Stimulated activated CD8-positive, alpha-beta memory T cell treated with anti-CD3 and anti-CD28 coated beads, Interleukin-15, amount 100 ng/mL, for 4 hours (primary cell): ENCODE measurements at places on chromosomes 13 and 19.

- DNase-seq = no peak
Observed at GRCh38 chr13:18943273-18943672, 238.4 kb downstream of the TUBA3C start.

- no peak for DNase-seq
Observed at GRCh38 chr19:517721-518597, 10.7 kb downstream of the TPGS1 start.

GRCh38 chr13:97999653-98000052, 46.2 kb downstream of the IPO5 start:
- no peak for DNase-seq

DNA sequence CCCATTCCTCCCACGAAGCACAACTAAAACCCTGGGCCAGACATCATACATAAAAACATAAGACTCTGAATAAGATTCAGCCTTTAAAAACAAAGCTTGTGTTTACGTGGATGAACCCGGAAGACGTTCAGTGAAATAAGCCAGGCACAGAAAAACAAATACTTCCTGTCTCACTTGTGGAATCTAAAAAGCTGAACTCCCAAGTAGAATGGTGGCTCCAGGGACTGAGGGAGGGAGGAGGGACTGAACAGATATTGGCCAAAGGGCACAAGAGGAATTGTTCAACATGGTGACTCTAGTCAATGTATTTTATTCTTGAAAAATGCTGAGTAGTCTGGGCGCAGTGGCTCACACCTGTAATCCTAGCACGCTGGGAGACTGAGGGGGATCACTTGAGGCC, 35.7 kb upstream of the TPM4 start:
- DNase-seq = no peak

- DNase-seq = no peak
Observed at GRCh38 chr13:37667702-37668101, 69.1 kb upstream of the POSTN start.

GRCh38 chr19:34454091-34454490, 25.9 kb downstream of the UBA2 start:
- DNase-seq = no peak

DNA sequence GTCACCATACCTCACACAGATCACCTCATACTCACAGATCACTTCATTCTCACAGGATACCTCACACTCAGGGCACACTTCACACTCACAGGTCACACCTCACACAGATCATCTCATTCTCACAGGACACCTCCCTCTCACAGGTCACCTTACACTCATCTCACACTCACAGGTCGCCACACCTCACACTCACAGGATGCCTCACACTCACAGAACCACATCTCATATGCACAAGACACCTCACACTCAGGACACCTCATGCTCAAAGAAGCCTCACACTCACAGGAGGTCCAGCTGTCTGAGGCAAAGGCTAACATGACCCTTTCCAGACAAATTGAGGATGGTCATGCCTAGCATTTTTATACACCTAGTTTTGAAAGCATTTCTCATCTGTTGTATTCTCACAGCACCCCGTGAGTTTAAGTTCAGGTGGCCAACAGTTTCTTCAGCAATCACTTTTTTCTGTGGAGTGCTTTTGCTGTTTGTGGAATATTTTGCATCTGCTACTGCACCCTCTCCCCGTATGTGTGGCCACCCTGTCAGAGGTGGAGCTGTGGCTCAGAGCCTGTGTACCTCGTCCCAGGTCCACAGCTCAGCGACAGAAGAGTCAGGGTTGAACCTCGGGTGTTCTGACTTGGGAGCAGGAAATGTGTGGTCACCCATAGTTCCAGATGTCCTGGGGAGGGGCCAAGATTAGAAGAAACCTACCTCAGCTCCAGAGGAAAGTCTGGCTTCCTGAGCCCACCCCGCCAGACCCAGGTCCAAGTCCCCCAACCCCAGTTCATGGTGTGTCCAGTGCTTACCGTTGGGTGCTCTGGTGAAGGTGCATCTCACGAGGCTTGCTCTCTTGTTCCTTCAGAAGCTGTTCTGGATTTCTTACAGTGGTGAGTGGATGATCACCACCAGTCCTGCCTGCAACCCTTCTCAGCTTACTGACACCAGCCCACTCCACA, 7.6 kb downstream of the F7 start:
- no peak for DNase-seq

GRCh38 chr13:112213467-112214255, 146.7 kb downstream of the SOX1 start:
- DNase-seq = no peak

DNA sequence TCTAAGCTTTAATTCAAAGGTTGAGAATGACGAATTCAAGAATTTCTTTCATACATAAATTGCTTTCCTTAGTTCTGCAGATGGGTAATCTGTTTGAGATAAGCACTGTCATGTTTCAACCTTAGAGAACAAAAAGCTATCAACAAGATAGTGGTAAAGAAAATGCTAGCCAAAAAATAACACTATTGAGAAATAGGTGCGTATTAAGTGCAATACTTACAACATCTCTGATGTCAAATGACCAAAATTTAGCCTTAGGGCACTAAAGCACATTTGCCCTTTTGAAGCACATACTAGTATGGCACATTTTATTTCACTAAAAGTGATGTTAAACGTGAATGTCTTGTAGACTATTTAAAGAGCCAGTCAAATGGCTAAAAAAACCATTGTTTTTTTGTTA, 4.9 kb downstream of the KBTBD6 start:
- DNase-seq = no peak

GRCh38 chr13:45799451-45799850, 52.1 kb downstream of the SIAH3 start:
- DNase-seq = no peak
